ENCODE measurements at places on chromosomes 4 and X.

DNA sequence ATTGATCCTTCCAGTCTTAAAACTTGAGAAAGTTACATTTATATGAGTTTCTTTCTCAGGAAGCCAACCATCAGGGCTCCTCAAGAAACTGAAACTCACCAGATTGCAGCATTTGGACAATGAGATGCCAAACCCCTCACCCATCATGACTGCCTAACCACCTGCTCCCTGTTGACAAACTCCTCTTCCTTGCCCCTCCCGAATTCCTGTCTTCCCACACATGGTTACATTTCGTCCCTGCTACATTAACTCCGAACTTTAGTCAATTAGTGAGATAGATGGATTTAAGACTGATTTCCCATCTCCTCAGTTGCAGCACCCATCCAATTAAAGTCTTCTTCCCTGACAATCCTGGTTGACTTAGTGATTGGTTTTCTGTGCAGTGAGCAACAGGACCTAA, 118.7 kb downstream of the ZNF330 start:
- no peak for DNase-seq

GRCh38 chr4:94577136-94577535, 125.4 kb downstream of the PDLIM5 start:
- DNase-seq, result peak; percentile 67

DNA sequence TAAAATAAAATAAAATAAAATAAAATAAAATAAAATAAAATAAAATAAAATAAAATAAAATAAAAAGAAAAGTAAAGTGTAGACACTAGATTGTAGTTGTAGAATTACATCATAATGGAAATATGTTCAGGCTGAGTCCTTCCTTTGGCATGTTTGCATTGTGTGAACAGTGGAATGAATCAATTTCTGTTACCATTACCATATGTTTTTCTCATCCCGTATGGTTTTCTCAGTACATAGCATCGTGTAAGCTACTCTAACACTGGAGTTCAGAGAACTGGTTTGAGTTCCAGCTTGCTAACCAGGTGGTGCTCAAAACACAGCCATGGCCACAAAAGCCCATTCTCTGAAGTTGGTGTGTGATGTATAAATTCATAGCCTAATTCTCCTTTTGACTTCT, 45.9 kb downstream of the USP11 start:
- DNase-seq, result peak; percentile 78

- DNase-seq, result no peak
Observed at GRCh38 chrX:154506483-154507332, 9.3 kb downstream of the FAM3A start.

DNA sequence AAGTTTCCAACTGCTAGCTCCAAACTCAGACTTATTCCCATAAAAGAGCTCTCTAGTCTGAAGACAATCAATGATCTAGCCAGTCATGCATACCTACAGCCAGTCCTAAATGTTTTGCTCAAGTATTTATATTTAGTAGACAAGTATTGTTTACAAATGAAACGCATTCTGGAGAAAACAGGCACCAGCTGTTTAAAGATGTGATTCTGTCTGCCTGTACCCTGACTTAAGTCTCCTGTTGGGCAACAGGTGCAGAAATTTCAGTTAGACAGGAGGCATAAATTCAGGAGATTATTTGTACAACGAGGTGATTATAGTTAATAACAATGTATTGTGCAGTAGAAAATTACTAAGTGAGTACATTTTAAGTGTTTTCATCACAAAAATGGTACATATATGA, 28.9 kb downstream of the LNX1 start:
- DNase-seq, result no peak

GRCh38 chr4:116788723-116789122, 296.7 kb downstream of the TRAM1L1 start:
- no peak for DNase-seq

GRCh38 chrX:45771560-45772340, 571.1 kb upstream of the DIPK2B start:
- DNase-seq, result peak; percentile 85

DNA sequence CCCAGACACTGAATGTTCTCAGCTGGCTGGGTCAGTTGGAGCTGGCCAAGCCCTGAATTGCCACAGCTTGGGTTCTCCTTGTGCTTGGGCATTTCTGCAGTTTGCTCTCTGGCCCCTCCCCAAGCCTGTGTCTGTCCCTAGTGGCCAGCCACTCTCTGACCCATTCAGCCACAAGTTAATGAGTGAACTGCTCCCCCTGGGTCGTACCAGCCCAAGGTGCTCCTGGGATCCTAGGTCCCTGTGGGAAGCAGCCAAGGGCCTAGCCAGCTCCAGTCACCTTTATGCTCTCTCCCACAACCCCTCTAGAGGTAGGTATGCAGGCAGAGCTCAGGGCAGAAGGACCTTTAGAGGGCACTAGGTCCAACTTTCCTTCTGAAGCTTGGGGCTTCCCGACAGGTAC, 51.5 kb downstream of the STARD8 start:
- no peak for DNase-seq

- DNase-seq, result peak; percentile 52
Observed at GRCh38 chr4:13920111-13920875, 292.8 kb upstream of the BOD1L1 start.

DNA sequence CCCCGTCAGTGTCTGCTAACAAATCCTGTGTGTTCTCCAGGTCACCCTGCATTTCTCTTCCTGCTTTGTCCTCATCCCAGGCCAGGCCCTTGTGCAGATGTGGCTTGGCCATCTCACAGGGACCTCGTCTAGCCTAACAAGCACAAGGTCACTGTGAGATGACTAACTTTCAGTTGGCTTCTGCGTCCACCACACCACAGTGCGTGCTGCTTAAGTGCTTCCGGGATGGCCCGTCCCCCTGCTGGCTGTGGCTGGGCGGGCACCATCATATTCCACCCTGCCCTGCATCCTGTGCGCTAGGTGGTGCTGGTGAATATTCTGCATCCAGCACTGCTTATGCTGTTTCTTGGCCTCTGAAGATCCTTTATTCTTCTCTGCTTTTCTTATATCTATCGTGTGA, 33.8 kb downstream of the RBBP7 start:
- DNase-seq, result peak; percentile 18

All from fibroblast of skin of right biceps (primary cell).